Effector memory CD4-positive, alpha-beta T cell (primary cell): ENCODE measurements at places on chromosomes 3 and 15.

DNA sequence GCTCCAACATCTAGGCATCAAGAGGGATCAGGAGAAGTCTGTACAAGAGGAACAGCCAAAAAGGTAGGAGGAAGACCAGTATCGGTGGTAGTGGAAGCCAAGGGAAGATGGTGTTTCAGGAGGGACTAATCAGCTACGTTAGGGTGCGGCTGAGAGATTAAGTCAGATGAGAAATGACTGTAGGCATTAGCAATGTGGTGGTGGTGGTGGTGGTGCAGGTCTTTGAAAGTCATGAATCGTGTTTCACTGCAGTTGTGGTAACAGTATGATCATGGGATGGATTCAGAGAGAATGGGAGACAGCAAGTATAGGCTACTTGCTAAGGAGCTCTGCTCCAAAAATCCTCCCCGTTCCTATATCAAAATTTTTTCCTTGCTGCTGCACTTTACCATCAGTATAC lies 35.5 kb downstream of the ASTE1 start:
- DNase-seq: no peak

GRCh38 chr3:41507336-41508062 lies 308.2 kb downstream of the CTNNB1 start:
- DNase-seq: no peak

- DNase-seq: no peak
Measured at GRCh38 chr3:151593928-151594327, 133.1 kb upstream of the IGSF10 start.

- no peak for DNase-seq
Measured at GRCh38 chr15:28936481-28936881, 50.7 kb downstream of the APBA2 start.

DNA sequence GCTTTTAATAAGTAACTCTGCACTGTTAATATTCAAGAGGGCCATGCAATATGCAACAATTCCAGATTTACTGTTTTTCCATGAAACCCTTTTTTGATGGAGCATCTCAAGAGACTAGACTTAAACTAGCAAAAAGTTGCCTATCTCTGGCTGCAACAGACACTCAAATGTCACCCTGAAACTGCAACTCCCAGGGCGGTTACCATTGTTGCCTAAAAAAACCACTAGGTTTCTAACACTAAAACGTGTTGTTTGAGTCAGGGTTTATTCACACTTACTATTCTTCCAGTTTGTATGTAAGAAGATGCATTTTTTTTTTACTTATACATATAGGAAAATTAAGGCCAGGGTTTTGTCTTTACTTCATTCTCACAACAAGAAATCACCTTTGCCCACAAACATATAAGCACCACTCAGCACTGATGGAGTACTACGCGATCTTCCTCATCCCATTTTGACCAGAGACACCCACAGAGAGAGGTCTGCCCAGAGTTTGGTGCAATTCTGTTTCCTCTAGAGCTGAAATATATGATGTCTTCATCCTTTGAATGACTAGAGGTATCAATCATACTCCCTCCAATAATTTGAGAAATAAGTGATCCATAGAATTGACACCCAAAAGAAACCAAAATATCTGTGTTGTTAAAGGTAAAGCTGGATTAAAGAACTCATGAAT lies 124.0 kb upstream of the SNTN start:
- DNase-seq: no peak

DNA sequence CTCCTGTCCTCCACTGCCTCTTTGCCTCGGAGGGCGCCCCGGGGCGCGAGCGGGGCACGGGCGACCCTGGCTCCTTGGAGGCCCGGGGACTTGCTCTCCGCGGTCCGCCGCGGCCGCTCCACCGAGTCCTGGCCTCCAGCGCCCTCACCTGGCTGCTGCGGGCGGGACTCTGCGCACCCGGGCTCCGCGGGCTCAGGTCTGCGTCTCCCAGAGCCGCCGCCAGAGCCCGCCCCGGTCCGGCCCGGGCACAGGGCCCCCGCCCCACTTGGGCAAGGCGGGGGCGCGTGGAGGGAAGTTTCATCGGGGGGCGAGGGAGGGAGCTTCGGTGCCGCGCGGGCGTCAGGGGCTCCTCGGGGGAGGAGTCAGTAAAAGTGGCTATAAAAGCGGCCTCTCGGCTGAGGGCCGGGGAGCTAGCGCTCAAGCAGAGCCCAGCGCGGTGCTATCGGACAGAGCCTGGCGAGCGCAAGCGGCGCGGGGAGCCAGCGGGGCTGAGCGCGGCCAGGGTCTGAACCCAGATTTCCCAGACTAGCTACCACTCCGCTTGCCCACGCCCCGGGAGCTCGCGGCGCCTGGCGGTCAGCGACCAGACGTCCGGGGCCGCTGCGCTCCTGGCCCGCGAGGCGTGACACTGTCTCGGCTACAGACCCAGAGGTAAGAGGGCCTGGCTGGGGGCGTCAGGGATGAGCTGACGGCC lies at the start of gene CEMIP:
Gene CEMIP, plus strand, starts transcription at position 407 of the 694 bp plus-strand sequence. CDS start 94,510 bp downstream, outside the sequence.
- no peak for DNase-seq

- DNase-seq: no peak
Measured at GRCh38 chr3:162103808-162104207, 607.2 kb downstream of the OTOL1 start.

DNA sequence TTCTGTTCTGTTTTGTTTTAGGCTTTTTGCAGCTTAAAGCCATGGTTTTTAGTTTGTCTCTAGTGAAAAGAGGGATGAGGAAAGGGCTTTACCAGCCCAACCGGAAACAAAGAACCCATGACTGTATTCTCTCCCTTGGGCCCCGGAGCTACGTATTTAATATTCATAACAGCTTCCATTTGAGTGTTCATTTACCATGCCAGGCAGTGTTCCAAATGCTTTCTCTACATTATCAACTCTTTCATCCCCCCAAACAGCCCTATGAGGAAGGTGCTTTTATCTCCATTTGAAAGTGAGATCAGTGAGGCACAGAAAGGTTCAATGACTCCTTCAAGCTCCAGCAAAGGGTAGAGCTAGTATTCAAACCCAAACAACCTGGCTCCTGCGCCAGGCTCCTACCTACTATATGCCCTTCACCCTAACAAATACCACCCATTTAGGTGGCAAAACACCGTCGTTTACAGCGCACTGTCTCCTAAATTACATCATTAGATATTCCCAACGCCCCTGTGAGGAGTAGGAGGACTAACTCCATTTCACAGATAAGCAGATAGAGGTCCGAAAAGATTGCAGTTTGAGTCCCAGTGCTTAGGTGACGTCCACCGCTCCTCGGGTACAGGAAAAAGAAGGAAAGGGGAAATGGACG lies 27.9 kb downstream of the GTPBP8 start:
- DNase-seq: no peak

- no peak for DNase-seq
Measured at GRCh38 chr3:152193673-152194267, 75.0 kb upstream of the MBNL1 start.
